ENCODE measurements at places on chromosomes 1 and 21.

GRCh38 chr1:219076326-219076937 is 97.2 kb upstream of the LYPLAL1 start:
- no peak for ATAC-seq

- no peak for ATAC-seq
These were observed 203.2 kb upstream of the SGIP1 start for GRCh38 chr1:66330722-66331141.

DNA sequence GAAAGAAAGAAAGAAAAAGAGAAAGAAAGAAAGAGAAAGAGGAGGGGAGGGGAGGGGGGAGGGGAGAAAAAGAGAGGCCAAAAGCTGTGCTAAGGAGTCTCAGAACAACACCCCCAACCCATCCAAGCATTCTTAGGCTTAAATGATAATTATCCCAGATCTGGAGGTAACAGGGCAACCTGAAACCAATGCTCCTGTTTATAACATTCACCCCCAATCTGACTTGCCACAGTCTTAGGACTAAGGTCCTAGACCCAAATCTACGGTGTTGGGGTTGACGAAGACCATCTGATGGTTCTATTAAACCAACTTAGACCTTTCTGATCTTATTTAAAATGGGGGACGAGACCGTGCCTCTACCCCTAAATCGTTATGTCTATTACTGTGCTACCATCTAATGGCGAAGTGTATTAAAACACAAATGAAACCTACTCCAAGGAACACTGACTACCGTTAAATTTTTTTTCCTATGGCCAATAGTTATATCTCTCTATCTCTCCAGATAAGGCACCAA is 119.3 kb upstream of the CDC42BPA start:
- ATAC-seq, result peak; percentile 97

DNA sequence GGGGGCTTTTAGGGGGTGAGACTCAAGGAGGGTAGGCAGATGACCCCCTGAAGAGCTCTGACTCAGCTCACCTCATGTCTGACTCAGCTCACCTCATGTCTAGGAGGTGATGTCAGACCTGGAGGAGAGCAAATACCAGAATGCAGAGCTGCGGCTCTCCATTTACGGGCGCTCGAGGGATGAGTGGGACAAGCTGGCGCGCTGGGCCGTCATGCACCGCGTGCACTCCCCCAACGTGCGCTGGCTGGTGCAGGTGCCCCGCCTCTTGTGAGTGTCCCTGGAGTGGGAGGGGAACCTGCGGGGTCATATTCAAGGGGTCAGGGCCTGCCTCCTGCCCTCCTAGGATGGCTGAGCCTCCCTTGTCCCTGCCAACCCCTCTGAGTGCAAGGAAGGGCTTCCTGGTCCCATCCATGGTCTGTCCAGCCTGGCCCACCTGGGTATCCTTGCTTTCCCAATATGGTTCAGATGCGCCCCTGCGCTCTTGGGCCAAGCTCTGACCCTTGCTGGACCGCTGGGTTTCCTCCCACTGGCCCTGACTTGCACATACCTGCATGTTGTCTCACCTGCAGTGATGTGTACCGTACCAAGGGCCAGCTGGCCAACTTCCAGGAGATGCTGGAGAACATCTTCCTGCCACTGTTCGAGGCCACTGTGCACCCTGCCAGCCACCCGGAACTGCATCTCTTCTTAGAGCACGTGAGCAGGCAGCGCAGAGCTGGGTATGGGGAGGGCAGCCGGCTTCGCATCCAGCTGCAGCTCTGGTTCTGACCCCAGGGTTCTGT is 9.1 kb downstream of the AMPD2 start:
- ATAC-seq, result no peak

- peak; percentile 88 for ATAC-seq
These were observed 12.8 kb downstream of the PPFIA4 start for GRCh38 chr1:203038891-203039608.

DNA sequence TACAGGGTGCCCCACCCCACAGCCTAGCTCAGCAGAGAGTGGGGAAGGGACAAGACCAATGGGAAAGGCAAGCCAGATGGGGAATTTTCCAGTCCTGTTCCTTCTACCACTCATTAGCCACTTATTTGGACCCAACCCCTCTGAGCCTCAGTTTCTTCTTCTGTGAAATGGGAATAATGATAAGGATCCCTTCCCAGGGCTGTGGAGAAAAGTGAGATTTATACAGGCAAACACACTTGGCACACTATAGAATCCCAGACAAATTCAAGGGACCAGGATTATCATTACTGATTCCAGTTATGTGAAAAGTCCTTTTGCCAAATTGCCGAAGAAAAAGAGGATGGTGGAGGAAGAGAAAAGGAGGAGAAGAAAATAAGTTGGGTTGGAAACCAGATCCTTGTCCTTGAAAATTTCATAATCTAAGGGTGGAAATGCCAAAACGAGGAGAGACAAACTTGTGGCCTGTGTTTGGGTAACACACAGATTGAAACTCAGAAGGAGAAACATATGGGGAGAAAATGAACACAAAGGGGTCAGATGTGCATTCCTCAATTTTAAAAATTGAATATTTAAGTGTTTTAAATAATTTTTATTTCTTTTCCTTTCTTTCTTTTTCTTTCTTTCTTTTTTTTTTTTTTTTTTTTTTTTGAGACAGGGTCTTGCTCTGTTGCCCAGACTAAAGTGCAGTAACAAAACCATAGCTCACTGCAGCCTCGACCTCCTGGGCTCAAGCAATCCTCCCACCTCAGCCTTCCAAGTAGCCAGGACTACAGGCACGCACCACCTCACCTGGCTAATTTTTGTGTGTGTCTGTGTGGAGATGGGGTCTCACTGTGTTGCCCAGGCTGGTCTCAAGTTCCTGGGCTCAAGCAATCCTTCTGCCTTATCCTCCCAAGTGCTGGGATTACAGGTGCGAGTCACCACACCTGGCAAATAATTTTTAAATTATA is 9.6 kb downstream of the CAPN2 start:
- no peak for ATAC-seq

DNA sequence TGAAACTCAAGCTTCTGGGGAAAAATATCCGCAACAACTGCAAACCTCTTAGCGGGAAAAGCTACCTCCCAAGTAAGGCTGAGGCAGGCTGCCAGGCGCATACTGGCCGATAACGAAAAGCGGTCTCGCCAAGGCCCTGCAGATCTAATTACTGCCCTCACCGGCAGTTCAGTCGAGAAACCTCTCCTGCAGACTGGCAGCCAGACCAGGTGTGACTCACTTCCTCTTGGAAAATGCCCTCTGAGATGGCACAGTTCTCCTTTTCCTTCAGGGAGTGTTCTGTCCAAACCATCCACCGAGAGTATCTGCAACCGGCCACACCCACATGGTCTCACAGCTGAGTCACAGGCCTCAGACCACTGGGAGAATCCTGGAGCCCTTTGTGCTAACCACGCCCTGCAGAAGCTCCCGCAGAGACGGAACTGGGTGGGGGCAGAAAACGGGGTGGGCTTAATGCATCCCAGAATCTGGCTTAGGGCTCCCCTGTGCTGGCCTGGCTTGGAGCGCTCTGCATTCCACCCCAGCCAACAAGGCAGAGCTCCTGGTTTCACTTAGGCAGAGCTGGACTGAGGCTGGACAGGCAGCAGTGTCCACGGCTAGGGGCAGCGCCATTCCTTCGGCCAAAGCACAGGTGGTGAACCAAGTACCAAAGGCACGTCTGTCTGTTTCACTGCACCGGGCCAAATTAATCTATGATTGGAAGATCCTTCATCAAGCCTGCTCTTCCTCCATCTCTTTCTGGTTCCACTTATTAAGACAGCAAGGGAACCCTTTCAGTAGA is 1.2 kb downstream of the S100A10 start:
- ATAC-seq, result peak; percentile 68

DNA sequence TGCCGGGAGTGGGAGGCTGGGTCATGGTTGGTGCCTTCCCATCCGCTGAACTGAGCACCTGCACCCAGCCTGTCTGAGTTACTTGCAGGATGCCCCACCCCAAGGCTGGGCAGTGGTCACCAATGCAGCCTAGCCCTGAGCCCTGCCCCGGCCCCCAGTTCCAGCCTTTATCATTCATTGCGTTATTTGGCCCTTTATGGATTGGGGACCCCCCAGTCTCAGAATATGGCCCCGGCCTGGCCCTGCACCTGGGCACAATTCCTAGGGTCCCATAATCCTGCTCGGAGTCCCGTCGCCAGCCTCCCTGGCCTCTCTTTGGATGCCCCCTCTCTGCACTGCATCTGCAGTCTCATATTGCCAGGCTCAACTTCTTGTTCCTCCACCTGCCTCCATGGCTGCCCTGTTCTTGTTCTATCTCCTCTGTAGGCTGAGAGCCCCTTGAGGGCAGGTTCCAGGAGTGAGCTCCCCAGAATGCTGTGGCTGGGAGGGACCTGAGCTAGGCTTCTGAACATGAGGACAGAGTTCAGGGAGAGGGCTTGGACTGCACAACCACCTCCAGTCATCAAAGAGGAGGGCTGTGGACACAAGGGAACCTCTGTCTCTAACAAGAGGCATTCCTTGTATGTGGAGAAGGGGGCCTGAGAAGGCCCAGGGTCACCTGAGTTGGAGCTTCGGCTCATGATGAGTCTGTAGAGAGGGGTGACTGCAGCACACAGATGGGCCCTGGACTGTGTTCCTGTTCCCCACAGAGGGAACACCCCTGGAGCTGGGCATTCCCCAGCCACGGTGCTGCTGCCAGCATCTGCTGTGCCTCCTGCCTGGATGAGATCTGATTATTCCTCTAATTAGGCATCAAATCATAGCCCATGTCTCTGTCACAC is 1.1 kb upstream of the KNCN start:
- no peak for ATAC-seq

GRCh38 chr1:193542690-193543089 is 356.3 kb upstream of the B3GALT2 start:
- peak; percentile 39 for ATAC-seq

DNA sequence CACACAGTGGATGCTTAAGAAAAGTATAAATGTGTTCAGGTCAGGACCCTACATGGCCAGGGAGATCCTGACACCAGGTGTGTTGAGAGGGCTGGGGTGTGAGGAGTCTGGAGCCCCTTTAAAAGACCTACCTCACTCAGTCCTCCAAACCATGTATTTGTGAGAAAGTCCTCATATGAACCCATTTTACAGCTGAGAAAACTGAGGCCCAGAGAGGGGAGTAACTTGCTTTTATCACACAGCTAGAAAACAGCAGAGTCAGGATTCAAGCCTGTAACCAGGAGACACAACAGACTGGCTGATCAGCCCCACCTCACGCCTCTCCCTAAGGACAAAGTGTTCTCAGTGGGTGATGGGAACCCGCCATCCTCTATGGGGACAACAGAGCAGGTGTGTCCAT is 706.7 kb downstream of the PTPRU start:
- no peak for ATAC-seq

DNA sequence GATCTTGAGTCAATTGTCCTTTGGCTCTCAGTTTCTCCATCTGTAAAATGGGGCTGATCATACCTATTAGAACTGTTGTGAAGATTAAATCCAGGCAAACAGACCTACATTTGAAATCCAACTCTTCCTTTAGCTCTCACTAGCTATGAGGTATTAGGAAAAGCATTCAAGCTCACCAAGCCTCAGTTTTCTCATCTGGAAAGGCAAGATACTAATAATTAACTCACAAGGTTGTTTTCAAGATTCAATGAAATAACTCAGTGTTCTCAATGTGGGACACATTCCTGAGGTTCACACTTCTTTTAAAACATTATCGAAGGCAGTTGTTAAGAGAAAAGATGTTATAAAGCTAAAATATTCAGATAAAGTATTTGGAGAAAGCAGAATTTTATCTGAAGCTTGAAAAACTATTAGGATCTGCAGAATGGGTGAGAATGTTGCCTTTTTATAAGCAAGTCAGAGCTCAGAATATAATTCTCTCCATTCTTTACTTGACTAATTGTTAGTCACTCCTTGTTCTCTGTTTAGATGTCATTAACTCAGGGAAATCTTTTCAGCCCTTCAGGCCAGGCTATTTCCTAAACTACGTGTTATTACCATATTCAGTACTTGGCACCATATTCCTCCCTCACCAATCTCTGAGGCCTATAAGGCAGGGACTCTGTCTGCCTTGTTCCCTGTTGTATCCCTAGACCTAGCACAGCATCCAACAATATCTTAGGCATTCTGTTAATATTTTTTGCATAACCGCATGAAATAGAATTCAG is 72.0 kb upstream of the VAV3 start:
- no peak for ATAC-seq

DNA sequence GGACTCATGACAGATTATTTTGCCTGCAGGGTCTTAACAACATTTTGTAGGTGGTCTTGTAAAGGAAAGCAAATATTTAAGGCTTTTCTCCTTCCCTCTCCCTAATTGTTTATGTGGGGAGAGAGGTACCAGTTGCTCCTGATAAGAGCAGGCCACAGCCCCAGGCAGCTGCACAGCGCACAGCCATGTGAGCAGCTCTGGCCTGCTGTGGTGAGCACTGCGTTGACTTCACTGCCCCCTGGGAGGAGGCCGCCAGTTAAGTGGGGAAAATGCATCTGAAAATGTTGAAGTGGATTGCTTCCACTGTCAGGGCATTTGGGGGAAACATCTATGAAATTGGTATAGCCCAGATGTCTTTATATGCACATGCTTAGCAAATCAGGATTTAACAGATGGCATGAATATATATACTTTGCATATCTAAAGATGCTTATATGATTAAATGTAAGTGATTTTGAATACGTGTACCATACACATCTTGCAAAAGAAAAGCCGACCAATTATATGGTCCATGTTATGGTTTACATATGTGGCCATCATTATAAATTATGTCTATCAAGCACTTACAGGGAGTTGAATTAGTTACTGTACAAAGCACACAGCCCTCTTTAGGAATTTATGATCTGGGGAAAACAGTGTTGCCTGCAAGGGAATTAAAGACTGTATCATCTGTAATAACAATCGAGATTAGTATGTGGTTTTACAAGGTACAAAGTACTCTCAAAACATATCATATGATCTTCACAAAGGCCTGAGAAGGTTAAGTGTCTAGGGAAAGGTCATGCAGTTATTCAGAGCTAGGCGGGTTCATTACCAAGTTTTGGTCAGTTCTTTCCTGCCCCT is 132.1 kb downstream of the RHOU start:
- ATAC-seq, result peak; percentile 30

- ATAC-seq, result no peak
These were observed 1001.8 kb downstream of the KCNT2 start for GRCh38 chr1:195606483-195606882.

GRCh38 chr1:183205196-183205781 is 19.2 kb downstream of the LAMC2 start:
- ATAC-seq, result no peak

DNA sequence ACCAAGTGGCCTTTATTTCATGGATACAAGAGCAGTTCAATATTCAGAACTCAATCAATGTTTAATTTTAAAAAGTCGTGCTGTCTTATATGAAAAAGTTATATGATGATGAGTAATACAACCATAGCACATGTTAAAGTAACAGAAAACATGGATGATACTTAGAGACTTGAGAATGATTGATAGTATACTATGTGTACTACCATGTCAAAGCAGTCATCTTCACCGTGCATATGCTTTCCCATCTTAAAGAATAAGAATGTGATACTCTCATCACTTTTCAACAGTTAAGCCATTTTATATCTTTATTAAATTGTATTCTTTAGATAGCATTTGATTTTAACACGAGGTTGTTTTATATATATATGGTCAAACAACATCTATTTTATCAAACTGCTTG is 535.9 kb upstream of the ADAMTS5 start:
- ATAC-seq, result no peak

- ATAC-seq, result no peak
These were observed 43.3 kb downstream of the SSBP3 start for GRCh38 chr1:54362881-54363340.

Measured in SK-N-SH treated with all-trans-retinoic acid at 6 μM for 48 hours (cell line).